GM12892 (cell line): ENCODE measurements at places on chromosomes 16 and 17.

DNA sequence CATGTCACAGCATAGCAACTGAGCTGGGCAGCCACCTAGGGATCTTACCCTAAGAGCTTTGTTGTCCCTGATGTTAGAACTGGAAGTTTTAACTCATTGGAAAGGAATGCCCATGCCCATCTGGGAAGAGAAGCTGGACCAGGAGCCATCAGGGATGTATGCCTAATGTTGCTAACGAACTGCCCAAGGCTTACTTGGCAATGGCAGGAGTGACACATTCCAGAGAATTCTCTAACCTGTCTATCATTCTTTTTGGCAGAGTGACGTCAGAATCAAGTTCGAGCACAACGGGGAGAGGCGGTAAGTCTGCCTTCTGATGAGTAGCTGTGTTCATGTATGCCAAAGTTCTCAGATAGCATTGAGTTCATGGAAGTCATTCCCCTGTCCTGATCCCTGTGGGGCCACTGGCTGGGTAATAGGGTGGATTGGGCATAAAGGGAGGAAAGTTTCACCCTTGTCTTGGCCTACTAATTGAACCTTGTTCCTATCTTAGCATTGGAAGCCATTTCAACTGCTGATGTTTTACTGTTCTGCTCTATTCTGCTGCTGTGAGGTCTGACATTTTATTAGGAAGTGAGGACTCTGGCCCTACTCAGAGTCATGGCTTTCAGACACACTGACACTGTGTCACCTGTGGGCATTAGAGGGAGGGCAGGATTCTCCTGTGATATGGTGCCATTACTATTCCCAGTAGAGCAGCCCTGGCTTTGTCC is 23.7 kb downstream of the MAP3K3 start:
- peak; percentile 9 for DNase-seq

DNA sequence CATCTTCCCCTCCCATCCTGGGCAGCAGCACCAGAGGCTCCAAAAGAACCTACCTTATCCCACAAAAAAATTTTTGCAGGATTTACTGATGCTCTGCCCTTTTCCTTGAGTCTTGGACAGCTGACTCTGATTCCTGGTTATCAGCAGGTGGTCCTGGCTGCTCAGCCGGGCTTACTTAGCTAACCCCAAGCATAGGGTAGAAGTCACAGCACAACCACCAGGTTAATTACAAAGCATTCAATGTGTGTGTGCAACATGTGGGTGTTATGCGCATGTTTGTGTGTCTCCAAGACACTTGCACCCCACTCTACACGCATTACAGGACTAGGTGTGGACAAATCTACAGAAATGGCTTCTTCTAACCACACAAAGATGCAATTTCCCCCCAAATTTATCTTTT is 36.3 kb downstream of the PECAM1 start:
- no peak for DNase-seq

DNA sequence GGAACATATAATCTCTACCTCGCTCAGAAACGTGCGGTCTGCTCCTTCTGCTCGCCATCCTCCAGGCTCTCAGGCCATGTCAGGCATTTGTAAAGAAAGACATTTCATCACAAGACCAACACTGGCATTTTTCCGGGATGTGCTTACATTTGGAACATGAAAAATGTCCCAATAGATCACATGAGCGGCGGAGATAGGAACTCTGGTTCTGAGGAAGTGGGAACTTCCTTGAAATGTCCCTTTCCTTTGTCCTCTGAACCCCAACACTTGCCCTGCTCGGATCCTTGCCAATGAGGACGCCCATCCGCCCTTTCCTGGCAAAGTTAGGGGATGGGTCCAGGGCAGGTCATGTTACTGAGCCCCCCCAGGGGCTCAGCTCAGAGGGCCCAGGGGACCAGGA is 130.5 kb downstream of the MAF start:
- no peak for DNase-seq

DNA sequence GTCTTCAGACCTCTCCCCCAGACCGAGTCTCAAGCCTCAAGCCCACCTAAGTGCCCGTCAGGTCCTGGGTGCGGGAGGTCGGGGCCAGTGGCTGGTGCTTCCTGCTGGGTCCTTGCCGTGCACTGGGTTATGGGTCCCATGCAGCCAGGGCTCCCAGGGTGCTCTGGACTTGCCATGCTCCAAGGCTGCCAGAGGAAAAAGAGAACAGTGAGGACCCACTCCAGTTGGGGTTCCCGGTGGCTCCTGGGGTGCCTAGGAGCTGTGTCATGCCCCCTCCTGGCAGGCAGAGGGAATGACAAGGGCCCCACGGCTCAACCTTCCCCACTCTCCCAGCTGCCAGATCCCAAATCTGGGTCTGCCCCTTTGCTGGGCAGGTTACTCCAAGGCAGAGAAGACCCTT is 3.8 kb downstream of the SNX20 start:
- DNase-seq, result no peak

- no peak for DNase-seq
Measured at GRCh38 chr16:79037521-79038373, 562.8 kb downstream of the MAF start.

DNA sequence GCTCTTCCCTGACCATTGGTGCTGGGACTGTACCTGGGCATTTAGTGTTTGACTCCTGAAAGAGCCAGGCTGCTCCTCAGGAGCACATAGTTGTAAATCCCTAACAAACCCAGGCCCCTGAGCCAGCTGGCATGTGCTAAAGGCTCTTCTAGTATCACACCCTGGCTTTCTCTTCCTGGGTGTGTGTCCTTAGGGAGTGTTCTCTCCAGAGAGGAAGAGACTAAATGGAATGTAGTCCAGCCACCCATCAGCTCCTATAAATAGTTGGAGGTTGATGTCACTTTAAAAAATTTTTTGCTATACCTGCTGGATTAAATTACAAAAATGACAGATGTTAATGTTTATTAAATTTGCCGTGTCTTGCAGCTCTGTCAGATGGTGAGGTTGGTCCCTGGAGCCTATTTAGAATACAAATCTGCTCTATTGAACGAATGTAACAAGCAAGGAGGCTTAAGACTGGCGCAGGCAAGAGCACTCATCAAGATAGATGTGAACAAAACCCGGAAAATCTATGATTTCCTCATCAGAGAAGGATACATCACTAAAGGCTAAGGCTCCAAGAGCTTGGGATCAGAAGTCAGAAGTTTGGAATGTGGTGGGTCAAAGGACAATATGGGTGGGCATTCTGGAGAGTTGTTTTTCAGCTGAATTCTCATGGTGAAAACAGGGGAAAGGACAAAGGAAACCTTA is 13.1 kb upstream of the DUSP14 start:
- DNase-seq, result no peak

- no peak for DNase-seq
Measured at GRCh38 chr17:72407336-72407909, 286.6 kb downstream of the SOX9 start.

GRCh38 chr17:32609085-32609484 is 122.3 kb downstream of the CDK5R1 start:
- DNase-seq, result peak; percentile 15

GRCh38 chr16:78635807-78636206 is 536.4 kb downstream of the WWOX start:
- no peak for DNase-seq

GRCh38 chr17:15392326-15392741 is 50.9 kb upstream of the TEKT3 start:
- no peak for DNase-seq
